Type B pancreatic cell (in vitro differentiated cells): ENCODE measurements at places on chromosomes 2 and 18. TPM values are rescaled to one million over a fixed set of nuclear protein-coding genes. Genes with fewer than 3 reads are reported as not detected.
A peak's percentile ranks its signal among the peaks of the same experiment; 100 is the strongest.

GRCh38 chr2:15082105-15083058 lies 449.9 kb downstream of the LRATD1 start:
- DNase-seq, result no peak

DNA sequence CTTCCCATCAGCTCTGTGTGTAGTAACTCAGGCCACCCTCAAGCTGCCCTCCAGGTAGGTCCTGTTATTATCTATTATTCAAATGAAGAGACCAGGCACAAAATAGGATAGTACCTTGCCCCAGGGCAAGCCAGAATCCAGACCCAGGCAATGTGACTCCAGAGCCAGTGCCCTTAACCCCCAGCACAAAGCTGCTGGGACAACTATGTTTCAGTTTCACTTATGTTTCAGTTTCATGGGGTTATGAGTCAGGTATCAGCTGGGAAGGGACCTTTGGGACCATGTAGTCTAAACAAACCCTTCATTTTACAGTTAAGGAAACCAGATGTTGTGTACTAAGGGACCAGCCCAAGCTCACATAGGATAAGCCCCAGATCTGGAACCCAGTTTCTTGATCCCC lies 10.0 kb downstream of the HK2 start:
- DNase-seq, result no peak

DNA sequence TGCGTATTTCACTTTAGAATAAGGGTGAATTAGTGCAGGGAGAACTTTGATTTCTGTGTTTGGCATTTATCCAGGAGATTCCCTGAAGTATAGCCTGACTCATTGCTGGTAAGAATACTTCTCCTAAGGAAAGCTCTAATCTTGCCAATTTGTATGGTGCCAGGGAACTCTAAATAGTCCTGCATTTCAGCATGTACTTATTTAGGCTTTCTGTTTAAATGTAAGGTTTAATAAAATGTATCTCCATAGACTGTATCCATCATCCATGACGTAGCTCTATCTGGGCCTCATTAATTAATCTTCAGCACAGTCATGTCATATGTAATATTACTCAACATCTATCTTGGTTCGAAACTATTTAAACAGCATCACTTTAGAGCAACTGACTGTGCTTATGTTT lies 127.7 kb downstream of the DOK6 start:
- no peak for DNase-seq

- DNase-seq, result peak; percentile 75
Measured at GRCh38 chr2:30072250-30072842, 74.5 kb upstream of the YPEL5 start.

CNTNAP5 gene
- 3.3 and 5.0 TPM in 2 replicates for total RNA-seq
